ENCODE measurements at places on chromosomes 1 and 21.

- no peak for DNase-seq
Measured at GRCh38 chr1:193185901-193186731, at the start of gene B3GALT2. Gene B3GALT2 (minus strand): TSS chr1:193186613. CDS start chr1:193181562, 5,051 bp downstream.

GRCh38 chr1:183360473-183360872 is 57.7 kb downstream of the NMNAT2 start:
- no peak for DNase-seq

DNA sequence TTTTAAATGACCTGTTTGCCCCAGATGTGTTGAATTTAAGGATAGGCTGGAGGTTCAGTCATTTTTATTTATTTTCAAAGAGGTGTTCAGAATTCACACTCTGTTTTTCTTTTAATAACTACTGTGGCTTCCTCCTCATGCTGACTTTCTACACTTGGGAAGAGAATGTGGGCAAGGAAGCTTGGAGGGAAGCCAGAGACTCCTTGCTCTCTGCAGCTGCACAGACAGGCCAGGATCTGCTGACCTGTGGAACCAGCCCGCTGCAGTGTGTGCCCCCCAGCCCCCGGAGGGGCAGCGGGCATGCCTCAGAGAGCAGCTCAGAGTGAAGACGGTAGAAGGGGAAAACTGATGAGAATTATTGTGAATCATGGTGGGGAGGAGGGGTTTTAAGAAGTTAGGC is 16.9 kb downstream of the MGST3 start:
- no peak for DNase-seq

GRCh38 chr1:68617942-68618341 is 121.1 kb upstream of the DEPDC1 start:
- no peak for DNase-seq

DNA sequence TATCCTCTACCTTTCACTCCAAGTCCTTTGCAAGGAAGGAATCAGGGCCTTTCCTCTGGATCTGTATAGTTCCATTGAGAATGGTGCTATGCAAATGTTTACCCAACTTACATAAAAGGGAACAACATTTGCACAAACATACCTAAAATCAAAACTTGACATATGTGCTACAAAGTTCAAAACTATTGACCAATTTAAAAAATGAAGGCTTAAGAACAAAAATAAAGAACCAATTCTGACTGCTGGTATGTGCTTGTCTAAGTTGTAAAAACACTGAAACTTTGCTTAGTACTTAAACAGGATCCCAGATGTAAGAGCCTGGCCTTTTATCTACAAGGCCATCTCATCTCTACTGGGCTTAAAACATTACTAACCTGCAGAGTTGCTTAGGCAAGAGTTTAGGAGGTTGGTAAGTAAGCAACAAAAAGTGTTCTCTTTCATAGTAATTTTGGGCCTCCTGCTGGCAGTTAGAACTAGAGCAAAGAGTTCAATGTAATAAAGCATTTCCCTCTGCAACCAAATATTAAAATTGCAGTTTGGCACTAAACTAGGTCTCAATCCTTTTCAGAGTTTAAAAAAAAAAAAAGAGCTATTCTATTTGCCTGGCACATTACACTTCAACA is 2.0 kb downstream of the SCMH1 start:
- peak; percentile 28 for DNase-seq

DNA sequence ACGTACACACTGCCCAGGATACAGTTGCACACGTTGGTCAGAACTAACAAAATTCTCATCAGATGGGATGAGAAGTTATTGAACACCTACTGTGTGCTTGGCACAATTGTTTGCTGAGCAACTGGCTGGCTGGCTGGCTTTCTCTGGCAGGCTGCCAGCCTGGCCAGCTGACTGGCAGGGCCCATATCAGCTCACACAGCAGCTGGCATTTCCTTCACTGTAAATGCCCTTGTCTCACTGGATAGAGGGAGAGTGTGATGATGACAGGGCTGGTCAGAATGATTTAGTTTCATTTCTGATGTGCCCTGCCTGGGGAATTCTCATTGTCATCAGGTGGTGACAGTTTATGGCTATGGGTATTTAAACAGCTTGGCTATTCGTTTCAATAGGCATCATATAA is 15.8 kb downstream of the CAMK2N1 start:
- DNase-seq = no peak

DNA sequence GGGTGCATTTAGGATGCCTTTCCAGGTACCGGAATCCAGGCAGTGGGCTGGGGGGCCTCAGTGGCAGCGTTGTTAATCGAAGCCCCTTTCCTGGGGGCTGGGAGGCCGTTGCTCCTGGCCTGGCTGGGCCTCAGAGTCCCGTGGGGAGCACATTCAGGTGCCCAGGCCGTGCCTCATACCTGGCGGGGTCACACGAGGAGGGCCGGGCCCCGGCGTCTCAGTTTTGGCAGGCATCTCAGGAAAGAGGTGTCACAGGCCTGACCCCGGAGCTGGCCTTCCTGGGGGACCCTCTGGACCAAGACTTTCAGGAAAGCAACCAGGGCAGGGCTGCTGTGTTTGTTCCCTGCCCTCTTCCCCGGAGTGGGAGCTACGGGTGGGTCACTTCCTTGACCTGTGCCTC is 4.1 kb downstream of the NBL1 start:
- no peak for DNase-seq

GRCh38 chr1:58353168-58353567 is 193.4 kb downstream of the OMA1 start:
- DNase-seq = no peak

GRCh38 chr1:238001818-238002217 is 111.1 kb upstream of the ZP4 start:
- no peak for DNase-seq

DNA sequence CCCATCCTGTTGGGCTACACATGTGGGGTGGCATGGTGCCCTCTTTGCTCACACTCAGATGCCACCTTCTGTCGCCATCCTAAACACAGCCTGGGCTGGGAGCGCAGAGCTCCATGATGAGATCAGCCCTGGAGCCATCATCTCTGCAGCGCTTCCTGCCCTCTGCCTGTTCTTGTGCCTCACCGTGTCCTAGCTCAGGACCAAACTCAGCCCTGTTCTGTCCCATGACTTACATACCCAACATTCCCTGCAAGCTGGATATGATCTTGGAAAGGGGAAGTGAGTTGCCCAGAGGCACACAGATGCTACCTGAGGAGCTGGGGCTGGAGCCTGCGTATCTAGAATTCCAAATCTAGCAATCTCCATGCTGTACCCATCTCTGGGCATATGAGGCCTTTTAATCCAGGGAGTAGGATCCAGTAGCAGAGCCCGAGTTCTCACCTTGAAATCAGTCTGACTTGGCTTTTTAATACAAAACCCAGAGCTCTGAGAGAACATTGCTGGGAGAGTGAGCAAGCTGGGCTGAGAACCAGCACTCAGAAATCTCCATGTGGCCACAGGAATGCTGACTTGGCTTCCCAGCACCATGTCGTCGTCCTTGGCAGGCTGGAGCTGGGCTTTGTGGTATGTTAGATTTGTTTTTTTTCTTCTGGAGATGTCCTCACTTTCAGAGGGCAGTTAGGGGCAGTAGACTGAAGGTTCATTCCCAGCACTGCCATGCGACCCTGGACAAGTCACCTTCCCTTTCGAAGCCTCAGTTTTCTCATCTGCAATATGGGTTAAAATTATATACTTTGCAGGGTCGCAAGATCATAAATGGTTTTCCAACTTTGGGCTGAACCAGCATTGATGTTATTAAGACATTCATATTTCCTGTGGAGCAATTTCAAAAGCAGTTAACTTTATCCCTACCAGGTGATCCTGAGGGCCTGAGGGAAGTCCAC is 2.6 kb downstream of the ALPL start:
- peak; percentile 90 for DNase-seq

GRCh38 chr21:41712201-41712600 is 54.7 kb downstream of the RIPK4 start:
- DNase-seq = no peak

GRCh38 chr1:169318536-169319244 is 48.9 kb downstream of the NME7 start:
- no peak for DNase-seq
